ENCODE measurements at places on chromosomes 2 and 18.

DNA sequence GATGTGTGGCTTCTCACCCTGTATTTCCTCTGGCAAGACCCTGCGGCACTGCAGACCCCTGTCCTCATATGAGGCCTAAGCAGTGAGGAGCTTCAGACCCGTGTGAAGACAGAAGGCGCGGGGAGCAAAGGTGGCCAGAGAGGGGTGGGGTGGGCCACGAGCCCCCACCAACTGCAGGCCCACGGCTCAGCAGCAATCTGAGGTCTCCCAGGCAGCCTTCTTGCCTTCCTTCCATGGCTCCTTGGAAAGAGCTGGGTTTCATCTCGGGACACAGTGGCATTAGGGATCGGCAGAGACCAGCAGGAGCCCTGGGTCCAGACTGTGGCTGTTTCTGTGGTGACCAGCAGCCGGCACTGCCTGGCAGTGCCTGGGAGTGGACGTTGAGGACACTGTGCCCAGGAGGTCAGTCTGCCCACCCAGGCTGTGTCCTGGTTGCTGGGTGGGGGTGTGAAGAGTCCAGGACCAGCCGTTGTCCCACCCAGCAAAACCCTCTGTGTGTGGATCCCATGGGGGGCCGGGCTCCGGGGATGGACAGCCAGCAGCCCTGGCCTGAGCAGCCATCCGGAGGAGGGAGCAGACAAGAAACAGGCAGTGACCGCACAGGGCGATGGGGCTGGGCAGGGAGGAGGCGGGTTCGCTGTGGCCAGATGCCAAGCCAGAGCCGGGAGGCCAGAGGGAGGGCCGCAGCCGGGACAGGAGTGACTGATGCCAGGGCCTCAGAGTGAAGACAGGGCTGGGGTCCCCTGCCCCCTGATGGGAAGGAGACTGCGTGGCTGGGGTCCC, 73.8 kb downstream of the RRM2 start:
- no peak for DNase-seq

- DNase-seq: no peak
Measured at GRCh38 chr18:55506074-55506473, 81.9 kb downstream of the TCF4 start.

DNA sequence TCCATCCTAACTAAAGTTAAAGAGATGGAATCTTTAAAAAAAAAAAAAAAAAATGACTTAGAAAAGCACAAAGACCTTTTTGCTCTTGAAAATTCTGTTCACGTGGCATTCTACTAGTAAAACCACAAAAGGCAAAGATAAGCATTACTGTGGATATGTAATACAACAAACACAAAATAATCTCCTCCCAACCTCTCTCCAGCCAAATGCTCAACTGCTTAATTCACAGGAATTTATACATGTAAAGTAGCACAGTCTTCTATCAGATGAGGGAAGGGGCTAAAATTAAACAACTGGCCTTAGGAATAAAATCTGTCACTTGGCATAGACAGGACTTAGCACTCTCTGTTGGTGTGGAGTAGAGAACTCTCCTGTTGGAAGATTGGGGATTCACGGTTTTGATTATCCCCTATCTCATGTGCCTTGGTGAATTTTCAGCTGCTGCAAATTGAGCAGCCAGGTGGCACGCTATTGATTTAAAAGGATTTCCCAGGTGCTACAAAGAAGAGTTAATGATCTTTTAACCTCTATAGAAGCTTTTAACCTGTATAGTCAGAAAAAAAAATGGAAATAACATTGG, 57.4 kb downstream of the ATIC start:
- no peak for DNase-seq

- DNase-seq: no peak
Measured at GRCh38 chr2:150339282-150339681, 148.2 kb downstream of the RND3 start.

DNA sequence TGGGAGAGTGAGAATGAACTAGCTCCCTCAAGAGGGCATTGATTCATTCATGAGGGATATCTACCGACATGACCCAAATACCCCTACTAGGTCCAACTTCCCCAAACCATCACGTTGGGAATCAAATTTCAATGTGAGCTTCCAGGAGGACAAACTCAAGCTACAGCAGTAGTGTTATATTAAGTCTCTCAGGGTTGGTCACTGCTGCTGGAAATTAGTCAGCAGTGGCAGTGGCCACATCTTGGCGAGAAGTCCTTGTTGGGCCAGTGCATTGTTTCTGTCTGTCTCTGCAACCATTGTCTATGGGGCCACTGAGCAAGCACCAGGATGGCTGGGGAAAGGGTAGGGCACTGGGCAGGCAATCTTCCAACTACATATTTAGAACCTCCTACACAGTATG, 47.5 kb downstream of the THUMPD2 start:
- DNase-seq: no peak

GRCh38 chr2:23200787-23201114, 184.2 kb upstream of the KLHL29 start:
- DNase-seq: no peak

DNA sequence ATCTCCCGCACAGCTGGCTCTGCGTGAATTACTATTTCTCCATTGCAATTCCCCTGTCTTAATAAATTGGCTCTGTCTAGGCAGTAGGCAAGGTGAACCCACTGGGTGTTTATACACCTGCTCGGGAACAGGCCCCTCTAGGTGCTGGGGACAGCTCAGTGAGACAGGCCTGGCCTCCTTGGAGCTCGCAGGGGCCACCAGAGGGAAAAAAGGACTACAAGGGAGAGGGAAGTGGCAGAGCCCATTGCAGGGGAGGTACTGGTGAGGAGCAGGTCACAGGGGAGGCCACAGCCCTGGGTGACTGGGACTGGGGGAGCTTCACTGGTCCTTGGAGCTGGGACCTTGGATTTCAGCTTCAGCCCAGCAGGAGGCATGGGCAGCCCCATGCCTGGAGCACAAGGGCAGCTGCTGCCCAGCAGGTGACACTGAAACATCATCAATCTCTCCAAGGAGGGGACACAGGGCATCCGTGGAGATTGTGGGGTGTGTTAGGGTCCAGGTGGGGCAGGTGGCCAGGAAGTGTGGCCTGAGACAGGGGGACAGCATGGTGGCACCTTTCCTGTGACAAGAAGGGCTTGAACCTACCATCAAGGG, 31.2 kb downstream of the NGEF start:
- no peak for DNase-seq

GRCh38 chr2:191105082-191105481, 45.7 kb downstream of the STAT4 start:
- DNase-seq: no peak

DNA sequence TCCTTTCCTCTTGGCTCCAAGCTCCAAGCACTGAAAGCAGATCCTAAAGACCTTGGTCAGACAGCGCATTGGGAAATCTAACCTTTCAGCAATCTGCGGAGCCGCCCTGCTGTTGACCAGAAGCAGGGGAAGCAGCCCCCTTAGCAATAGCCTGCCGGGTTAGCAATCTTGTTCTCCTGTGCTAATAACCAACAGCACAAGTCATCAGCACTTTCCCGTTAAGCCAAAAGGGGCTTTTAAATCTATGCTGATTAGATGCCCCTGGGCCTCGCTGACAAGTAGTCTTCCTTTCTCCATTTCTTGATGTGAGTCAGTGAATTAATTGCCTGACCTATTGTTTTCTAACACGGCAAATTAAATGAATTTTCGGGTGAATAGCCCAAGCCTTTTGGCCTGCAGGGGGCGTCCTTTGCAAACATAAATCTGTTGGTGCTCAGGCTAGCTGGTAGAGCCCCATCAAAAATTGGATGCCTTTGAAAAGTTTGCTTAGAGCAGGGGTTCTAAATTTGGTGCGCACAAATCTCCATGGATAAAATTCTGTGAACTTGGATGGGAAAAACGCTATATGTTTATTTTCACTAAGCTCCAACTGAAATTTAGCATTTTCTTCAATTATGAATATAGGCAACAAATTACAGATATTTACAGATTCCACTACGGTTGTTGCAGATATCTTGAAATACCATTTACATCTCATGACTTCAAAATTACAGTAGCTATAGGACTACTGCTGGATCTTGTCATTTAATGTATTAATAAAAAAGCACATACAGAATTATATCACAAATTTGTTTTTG, 24.6 kb downstream of the MAIP1 start:
- DNase-seq: peak; percentile 87

- DNase-seq: no peak
Measured at GRCh38 chr2:12657560-12657959, 59.2 kb upstream of the TRIB2 start.

DNA sequence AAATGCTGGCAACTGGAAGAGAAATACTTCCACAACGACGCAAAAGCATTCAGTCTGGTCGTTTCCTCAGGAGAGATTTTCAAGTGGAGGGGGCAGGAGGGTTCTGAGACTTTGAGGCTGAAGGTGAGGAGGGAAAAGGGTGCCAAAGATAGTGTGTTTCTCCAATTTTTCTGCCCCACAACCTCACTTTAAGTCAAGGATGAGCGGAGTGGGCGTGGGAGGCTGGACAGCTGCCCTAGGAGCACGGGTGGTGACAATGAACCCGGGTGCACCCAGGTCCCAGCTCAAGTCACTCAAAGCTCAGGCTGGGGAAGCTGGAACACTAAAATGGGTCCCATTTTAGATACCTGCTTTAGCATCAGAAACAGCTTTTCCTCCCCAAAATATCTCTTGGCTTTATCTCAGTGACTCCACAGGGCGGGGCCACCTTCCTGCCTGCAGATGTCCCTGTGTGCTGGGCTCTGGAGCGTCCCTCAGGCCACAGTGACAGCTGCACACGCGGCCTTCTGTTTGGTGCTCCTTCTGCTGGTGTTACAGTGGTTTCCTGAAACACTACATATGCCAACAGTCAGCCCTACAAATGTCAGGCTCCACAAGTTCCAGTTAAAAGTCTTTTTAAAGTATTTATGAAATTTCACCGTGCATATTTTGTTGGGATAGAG, 1.4 kb upstream of the MBP start:
- DNase-seq: no peak

DNA sequence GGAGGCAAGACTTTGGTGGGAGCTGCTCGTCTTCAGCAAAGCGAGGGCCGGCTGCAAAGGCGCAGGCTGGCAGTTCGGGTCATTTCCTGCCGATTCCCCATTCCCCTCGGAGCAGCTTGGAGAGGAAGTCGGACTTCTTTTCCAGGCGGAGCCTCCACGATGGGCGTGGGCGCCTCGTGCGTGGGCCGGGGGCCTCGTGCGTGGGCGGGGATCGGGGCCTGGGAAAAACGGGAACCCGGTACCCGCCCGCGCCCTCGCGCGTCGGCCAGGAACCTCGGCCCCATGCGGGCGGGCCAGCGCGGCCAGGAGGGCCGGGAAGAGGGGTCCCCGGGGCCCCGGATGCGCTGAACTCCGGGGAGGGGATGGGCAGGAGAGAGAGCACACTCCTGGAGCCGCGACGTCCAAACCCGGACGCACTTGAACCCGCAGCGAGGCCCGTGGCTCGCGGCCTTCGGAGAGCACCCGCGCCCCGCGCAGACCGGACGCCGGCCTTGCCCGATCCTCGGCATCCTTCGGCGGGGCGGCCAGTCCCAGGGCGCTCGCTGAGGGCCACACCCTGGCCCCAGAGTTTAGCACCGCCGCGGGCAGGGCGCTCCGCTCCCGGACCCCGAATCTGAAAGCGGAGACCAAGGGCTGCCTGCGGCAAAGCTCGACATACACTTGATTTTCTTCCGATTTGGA, 368.4 kb downstream of the MTX2 start:
- peak; percentile 11 for DNase-seq

DNA sequence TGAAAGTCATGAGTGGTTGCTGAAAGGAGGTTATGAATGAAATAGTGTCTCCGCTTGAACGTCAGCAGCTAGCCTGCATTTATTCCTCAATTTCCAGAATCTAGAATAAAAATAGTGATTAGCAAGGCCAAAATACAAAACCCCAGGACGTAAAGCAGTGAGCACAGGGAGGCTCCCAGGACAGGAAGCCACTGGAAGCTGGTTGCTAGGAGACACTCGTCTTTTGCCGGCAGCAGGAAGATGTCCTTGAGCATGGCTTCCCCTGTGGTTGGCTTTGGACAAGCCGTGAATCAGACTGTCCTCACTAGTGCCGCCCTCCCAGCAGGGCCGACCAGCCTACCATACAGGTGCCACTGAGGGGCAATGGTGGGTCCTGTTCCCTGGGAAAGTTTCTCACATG, 374.4 kb downstream of the MTX2 start:
- DNase-seq: no peak

DNA sequence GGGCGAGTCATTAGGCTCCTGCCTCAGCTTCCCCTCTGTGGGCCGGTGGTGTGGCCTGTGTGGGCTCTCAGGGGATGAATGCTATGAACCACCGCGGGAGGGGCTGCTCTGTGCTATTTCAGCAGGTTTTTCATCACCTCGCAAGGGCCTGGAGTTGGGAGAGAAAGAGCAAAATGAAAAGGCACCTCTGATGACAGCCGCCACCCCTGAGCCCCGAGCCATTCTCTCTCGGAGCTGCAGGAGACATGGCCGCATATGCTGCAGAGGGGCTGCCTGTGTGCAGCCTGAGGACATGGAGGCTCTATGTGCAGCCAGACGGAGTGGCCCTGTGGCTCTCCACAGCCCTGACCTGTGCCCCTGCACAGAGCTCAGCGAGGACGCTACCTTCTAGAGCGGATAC, 96.2 kb upstream of the CTDP1 start:
- no peak for DNase-seq

DNA sequence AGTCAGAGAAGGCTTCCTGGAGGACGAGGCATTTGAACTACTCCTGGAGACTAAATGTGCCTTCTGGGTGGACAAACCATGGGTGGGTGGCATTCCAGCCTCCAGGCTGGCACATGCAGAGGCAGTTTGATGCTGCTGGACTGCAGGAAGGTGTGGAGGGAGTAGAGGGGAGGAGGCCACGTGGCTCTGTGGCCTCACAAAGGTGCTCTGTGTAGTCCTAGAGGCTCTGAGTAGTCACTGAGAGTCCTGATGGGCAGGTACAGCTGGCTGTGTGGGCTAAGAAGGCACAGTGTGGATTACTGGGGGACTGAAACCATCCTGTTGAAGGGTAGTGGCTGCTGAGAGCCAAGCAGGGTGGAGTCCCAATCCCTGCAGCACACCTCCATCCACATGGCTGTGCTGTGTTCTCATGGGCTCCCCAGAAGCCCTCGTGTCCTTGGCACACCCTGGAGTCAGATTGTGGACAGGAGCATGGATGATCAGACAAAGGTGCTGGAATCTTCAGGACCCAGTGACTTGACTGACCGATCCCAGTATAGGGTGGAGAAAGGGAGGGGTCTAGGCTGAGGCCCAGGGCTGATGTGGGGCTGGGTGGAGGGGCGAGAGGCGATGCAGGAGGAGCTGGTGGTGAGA, 87.4 kb upstream of the HS6ST1 start:
- DNase-seq: no peak

GRCh38 chr2:16666449-16666801, 791 bp upstream of the CYRIA start:
- DNase-seq: no peak

DNA sequence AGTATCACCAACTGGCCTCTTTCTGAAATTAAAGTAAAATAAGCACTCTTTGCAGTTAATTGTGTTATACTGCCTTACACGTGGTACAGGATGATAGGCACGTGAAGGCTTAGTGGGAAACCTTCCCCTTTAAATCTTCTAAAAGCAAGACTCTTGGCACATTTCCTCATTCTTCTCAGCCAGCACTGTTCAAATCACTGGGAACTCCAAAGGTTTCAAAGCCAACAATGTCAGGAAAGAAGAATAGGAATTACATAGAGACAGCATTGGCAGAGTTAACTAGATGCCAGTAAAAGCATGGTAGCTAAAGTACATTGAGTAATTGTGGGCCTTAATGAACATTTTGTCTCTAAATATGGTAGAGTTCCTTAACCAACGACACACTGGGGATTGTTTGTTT, 96.4 kb downstream of the DTNA start:
- DNase-seq: no peak
